ENCODE measurements at places on chromosomes 1 and 21.

DNA sequence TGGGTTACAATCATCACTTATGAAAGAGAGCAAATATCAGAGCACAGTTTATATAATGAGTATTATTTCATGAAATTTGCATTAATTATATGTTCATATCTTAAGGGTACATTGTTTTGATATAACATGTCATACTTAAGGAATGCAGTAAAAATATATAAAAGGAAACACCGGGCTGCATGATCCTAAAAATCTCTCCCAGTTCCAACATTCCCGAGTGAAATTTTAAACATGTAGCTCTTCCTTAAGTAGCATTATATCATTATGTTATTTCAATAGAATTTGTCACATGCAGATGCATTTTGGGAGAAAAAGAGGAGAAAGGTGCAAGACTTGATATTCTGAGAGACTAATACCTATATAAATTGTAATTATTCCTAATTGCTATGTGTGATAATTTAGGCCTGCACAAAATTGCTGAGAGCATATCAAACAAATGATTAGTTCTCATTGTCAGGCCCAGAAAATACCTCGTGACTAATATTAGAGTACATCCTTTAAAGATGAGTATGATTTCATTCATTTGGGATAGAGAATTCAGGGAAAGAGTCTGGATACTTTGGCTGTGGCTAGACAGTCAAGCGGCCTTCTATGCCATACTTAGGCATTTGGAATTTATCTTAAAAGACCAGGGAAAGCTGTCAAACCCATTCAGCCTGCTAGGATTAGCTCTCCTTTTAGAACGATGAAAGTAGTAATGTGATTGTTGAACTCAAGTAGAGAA, 86.8 kb downstream of the ADGRL2 start:
- DNase-seq = no peak

- no peak for DNase-seq
Observed at GRCh38 chr1:94887106-94887505, 39.8 kb downstream of the CNN3 start.

GRCh38 chr21:45292399-45293219, 4.9 kb upstream of the POFUT2 start:
- DNase-seq = peak; percentile 21

GRCh38 chr1:214650664-214651063, 47.7 kb downstream of the CENPF start:
- DNase-seq = no peak

GRCh38 chr1:91499904-91500755, 521 bp upstream of the CDC7 start:
- no peak for DNase-seq

- no peak for DNase-seq
Observed at GRCh38 chr1:24932284-24932683, 2.2 kb upstream of the RUNX3 start.

GRCh38 chr1:51342591-51343206, 12.3 kb upstream of the TTC39A start:
- no peak for DNase-seq

DNA sequence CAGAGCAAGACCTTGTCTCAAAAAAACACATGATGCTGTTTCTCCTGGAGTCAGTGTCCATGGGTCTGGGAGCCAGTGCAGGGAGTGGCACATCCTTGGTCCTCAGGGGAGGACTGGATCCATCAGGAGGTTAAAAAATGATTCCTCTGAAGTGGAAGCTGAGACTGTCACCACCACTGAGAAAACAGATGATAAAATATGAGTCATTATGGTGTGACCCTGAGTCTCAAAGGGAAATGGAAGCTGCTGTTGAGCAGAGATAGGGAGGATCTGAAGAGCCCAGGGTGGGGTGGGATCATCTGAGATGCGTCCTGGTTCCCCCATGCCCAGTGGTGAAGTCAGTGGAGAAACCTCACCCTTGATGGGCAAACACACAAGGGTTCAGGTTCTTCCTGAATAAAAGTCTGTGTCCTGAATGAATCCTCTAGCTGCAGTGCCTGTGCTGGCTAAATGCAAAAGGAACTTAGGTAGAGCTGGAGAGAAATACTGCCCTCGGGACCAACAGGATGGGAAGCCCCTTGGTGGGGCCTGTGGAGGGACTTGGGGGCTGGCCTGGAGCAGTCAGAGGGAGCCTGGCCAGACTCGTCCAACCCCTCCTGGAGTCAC, 61.6 kb upstream of the TENT5B start:
- no peak for DNase-seq

GRCh38 chr21:45241357-45241756, 46.3 kb downstream of the POFUT2 start:
- no peak for DNase-seq

GRCh38 chr1:116909512-116910378, at the start of gene PTGFRN:
TSS of gene PTGFRN (plus strand) at chr1:116909916. CDS start at chr1:116910204, 288 bp downstream.
- no peak for DNase-seq

- DNase-seq = no peak
Observed at GRCh38 chr1:174112489-174113162, 46.7 kb upstream of the RABGAP1L start.

DNA sequence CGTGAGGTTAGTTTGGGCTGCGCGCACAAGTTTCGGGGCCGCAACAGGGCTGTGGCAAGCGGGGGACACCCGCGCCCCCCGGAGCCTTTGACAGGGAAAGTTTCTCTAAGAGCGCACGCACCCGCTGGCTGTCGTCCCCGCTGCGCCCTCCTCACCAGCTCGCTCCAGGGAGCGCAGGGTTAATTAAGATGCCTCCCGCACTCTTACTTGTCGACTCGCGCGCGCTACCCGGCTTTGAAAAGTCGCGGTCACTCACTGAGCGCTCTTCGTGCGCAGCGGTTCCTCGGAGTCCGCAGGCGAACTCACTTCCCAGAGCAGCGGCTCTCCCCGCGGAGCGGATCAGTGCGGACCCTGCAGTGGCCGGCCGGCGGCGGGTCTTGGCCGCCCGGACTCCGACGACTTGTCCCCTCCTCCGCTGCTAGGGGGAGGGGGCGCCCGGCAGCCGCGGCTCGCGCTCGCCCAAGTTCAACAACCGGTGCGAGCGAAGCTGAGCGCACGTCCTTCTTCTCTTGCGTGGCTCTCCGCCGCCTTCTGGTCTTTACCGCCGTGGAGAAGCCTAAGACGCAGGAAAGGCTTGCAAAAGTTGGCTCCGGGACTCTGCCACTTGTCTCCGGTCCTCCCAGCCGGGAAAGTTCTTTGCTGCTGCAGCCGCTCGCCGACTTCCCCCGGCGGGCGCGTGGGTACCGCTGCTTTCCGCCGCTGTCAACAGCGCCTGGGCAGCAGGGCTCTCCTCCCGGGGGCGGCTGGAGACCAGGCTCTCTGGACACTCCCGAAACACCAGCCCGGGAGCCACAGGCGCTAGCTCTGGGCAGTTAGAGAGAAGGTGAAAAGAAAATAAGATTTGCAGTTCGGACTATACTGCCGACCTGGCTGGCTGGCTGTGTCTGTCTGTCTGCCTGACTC, 506 bp downstream of the JUN start:
- peak; percentile 16 for DNase-seq

DNA sequence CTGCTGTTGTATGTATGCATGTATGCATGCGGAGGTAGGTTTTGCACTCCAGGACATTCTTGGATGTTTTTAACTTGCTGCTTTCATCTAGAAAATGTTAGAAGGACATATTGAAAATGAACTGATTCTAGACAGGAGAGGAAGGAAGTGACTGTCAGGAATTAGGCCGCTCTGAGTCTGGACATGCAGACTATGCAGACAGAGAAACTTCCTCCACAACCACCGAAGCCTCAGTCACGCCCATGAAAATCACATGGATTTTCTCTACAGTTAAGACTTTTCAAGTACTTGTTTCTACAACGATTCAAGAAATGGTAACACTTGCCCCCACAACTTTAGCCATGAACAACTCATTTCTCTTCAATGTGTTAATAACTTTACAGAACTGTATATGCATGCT, 211.1 kb downstream of the SMYD3 start:
- no peak for DNase-seq

- no peak for DNase-seq
Observed at GRCh38 chr1:92877792-92878191, 46.0 kb downstream of the RPL5 start.

- no peak for DNase-seq
Observed at GRCh38 chr1:151003180-151003579, 3.5 kb downstream of the MINDY1 start.

DNA sequence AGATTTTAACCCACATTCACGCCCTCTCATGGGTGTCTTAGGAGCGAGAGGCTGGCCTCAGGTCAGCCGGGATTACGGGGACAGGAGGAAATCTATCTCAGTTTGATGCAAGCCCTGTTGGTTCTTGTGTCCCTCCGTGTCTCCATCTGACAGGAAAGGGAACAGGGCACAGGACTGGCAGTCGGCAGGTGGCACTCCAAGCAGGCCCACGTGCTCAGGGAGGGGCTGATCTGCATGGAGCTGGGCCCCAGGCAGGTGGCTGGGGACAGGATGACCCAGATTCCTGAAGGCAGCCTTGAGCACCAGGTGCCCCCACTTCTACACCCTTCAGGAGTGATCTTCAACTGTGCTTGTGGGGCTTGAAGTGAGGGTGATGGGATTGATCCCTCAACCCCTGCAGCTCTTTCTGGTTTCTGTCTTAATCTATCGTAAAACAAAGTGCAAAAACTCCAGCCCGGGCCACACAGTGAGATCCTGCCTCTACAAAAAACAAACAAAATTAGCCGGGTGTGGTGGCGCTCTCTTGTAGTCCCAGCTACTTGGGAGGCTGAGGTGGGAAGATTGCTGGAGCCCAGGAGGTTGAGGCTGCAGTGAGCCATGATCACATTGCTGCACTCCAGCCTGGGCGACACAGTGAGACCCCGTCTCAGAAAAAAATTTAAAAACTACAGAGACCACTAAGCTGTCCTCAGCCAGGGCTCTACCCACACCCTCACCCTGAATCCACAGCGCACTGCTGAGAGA, 8.3 kb downstream of the PLEKHG5 start:
- DNase-seq = peak; percentile 94

- no peak for DNase-seq
Observed at GRCh38 chr21:35343046-35343819, 294.1 kb upstream of the RUNX1 start.

GRCh38 chr1:208131621-208132286, 112.4 kb downstream of the PLXNA2 start:
- no peak for DNase-seq

DNA sequence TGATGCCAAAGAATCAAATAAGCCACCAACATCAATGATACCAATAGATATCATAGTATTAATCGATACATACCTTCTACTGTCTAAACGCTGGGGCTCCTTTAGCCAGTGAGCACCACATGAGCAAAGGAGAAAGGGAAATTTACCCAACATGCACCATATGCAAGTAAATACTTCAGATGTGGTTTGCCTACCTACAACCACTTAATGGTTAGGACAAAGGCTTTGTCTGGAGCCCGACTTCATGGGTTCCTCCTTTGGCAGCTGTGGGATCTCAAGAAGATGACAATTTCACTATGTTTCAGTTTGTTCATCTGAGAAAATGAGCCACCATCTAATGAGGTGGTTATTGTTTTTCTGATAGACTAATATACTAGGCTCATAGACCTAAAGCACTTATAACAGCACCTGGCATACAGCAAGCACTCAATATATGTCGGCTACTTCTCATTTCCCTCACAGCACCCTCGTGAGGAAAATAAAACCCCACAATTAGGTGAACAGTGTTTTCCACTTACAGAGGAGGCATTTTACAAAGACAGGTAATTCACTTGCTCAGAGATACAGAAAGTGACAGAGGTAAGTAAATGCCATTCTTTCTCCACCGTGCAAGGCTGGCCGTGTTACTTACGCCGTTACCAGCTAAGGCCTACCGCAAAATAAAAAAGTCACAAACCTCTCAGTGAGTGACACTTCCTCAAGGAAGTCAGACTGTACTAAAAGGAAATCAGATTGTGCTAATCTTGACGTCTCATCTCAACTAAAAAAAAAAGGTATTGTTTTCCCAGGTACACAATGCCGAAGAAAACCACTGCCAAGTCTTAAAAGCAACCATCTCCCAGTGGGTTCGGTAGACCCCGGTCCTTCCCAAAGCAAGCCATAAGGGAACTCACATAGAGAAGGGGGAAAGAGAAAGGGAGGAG, 1.6 kb downstream of the TTC13 start:
- no peak for DNase-seq

DNA sequence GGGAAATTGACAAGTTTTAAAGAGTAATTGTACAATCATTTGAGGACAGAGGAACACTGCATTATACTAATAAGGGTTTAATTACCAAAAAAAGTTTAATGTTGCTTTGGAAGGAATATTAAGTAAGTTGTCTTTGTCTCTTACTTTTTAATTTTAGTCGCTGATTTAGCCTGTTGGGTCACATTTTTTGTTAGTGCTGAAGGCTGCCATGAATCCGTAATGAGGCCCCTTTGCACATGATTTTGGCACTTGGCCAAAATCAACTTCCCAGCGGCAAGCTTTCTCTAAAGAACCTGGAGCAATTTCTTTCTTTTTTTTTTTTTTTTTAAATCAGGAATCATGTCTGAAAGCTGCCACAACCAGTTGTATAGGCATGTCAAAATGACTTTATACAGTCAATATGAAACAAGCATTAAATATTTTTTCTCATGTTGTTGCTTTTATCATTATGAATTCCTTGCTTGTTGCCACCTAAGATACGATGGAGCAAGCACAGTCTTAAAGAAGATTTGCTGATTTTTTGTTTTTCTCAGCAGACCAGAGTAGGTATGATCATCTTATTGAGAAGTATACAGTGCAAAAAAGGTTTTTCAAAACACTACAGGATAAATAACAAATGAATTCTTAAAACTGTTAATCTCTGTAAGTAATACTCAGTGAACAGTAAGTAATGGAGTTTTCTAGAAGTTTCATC, 690.4 kb downstream of the USP25 start:
- DNase-seq = no peak

DNA sequence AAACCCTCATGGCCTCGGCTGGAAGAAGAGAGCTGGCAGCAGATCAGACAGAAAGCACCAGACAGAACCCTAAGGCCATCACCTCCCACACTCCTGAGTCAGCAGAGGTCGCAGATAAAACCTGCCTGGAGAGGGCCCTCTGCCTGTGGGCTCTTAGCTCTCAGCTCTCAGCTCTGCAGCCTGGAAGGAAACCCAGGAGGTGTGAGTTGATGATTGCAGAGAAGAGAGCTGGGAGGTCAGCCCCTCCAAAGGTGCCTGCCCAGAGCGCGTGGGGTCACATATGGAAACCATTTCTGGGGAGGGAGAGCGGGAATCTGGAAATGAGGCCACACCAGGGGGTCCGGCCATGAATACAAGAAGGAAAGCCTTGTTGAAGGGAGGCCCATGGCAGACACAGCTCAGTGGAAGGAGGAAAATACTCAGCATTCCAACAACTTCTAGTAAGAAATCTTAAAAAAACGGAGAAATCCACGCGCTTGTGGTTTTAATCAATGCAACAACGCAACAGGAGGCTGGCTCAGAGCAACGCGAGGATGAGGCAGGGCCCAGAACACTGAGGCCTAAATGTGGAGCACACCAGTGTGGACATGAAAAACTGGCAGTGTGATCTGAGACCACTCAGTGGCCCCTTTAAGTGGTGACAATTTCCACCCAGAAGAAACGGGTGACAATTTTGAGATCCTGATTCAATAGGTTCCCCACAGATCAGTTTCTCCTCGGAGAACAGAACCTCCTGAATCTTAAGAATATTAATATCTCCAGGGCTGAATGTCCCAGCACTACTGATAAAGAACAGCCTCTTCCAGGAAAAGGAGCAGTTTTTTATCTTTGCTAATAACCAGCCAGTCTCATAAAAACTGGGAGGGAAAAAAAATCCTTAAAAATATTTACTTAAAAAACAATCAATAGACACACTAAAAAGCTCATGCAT, 45.7 kb downstream of the PSMG1 start:
- DNase-seq = no peak
